ENCODE measurements at places on chromosomes 12 and 14.

DNA sequence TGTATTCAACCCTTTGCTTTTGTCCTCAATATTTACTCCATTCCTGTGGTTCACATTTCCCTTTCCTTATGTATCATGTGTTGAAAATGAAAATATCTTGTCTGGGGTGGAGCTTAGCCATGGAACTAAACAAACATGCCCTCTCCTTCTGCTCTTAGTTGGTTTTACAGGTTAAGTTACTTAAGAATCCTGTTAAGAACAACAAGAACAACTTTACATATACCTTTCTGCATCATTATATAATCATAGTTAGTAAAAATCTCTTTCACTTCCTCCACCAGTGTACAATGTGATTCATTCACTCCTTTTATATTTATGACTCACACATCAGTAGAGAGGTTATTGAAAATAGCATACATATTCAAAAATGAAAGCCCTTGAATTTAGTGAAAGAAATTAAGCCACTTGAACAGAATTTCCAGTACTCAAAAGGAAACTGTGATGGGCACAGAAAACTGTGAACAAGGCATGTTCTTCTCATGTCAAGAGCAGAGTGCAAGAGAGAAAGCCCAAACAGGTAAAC lies 307.7 kb downstream of the CCDC91 start:
- no peak for DNase-seq

GRCh38 chr14:82366803-82367202 lies 833.1 kb upstream of the SEL1L start:
- DNase-seq: peak; percentile 7

DNA sequence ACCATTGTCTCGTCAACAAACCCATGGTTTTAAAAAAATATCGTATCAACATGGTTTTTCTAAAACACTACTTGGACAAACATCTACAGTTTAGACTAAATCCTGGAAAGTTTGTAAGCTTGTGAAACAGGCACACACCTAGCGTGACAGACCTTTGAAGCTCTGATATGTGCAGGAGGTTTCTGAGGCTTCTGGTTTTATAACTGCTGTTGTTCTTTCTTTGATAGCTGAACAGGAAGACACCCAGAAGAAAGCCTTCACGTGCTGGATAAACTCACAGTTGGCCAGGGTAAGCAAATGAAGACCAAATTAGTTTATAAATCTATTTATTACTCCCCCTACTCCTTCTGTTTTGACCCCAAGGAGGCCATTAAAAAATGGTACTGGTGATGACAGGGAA lies 87.6 kb downstream of the SYNE2 start:
- no peak for DNase-seq

GRCh38 chr12:50589650-50590435 lies 85.1 kb downstream of the DIP2B start:
- DNase-seq: no peak

GRCh38 chr12:24415934-24416333 lies 466.5 kb upstream of the SOX5 start:
- no peak for DNase-seq

GRCh38 chr14:58216544-58216943 lies 16.6 kb downstream of the ACTR10 start:
- no peak for DNase-seq

- no peak for DNase-seq
Measured at GRCh38 chr12:54251667-54252284, 28.1 kb downstream of the CBX5 start.

GRCh38 chr14:29724991-29725390 lies 202.7 kb downstream of the PRKD1 start:
- DNase-seq: no peak

- no peak for DNase-seq
Measured at GRCh38 chr14:74652541-74652940, 40.5 kb upstream of the LTBP2 start.

GRCh38 chr12:93784339-93785086 lies 107.3 kb downstream of the CRADD start:
- no peak for DNase-seq

DNA sequence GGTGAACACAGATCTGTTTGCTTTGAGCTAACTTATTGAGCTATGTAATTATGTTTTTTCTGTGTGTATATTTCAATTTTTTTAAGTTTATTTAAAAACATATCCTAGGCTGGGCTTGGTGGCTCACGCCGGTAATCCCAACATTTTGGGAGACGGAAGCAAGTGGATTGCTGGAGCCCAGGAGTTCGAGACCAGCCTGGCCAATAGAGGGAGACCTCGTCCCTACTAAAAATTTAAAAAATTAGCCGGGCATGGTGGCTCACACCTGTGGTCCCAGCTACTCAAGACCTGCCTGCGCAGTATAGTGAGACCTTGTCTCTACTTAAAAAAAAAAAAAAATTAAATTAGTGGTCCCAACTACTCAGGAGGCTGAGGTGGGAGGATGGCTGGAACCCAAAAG lies 16.2 kb upstream of the RNASE1 start:
- DNase-seq: no peak

DNA sequence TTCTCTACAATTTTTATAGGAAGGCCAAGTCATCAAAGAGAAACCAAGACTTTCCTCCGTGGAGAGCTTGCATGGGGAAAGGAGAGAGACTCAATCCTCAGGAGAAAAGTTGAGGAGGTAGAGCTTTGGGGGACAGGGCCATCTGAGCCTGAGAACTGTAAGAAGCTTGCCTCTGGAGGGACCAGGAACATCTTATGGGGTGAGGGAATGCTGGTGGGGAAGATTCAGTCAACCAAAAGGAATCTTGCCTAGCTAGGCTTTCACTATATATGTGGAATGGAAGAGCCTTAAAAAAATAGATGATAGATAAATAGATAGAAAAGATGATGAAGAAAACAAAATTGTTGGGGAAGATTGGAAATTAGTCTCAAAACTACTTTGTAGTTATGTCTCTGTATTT lies 63.5 kb downstream of the DYRK2 start:
- no peak for DNase-seq

- DNase-seq: no peak
Measured at GRCh38 chr12:86914721-86915120, 658.5 kb upstream of the MGAT4C start.

- no peak for DNase-seq
Measured at GRCh38 chr14:22610931-22611330, 12.8 kb downstream of the ABHD4 start.

- no peak for DNase-seq
Measured at GRCh38 chr14:69428289-69428998, 30.0 kb downstream of the SLC39A9 start.

GRCh38 chr12:18327036-18327435 lies 65.7 kb downstream of the PIK3C2G start:
- DNase-seq: no peak

- DNase-seq: no peak
Measured at GRCh38 chr14:72638021-72638420, 255.9 kb downstream of the DPF3 start.

GRCh38 chr14:56889705-56890104 lies 79.4 kb upstream of the OTX2 start:
- no peak for DNase-seq

GRCh38 chr14:59175404-59175803 lies 13.1 kb upstream of the DAAM1 start:
- no peak for DNase-seq

DNA sequence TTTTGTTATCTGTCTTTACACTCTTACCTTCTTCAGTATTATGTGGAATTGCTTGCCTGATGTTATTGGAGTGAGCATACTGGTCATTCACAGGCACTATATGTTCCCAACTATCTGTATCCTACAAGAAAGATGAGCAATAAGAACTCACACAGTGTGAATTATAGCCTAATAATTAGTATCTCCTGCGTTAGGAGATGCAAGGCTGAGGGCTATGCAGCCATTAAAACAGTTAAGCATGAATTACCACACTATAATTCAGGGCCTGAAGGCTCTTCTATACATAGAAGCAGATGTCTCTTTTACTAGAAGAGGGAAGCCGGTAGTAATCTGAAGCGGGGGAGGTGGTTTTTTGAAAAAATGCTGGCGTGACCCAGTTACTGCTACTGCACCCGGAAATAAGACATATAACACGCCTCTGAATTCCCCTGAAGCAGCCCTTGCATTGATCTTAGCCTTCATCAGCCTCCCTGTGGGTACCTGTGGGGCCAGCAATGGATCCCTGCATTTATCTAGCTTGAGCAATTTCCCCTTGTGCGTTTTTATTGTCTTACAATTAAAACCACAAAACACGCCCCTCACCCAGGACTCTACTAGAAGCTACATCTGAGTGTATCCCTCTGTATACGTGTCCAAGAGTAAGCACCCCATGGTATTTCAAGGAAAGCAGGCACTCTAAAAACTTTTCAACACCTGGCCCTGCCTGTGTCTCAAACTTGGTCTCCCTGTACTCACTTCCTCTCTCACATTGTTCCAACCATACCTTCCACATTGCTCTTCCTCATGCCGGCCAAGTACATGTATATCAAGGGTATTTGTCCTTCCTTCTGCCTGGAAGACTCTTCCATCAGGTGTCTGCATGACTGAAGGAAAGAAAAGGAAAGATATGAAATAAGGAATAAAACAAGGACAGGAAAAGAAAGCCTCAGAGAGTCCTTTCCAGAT lies 210.9 kb upstream of the ARID2 start:
- no peak for DNase-seq

- no peak for DNase-seq
Measured at GRCh38 chr12:55935738-55936151, 4.8 kb downstream of the DGKA start.

GRCh38 chr14:74834692-74835392 lies 41.1 kb downstream of the PROX2 start:
- DNase-seq: no peak

DNA sequence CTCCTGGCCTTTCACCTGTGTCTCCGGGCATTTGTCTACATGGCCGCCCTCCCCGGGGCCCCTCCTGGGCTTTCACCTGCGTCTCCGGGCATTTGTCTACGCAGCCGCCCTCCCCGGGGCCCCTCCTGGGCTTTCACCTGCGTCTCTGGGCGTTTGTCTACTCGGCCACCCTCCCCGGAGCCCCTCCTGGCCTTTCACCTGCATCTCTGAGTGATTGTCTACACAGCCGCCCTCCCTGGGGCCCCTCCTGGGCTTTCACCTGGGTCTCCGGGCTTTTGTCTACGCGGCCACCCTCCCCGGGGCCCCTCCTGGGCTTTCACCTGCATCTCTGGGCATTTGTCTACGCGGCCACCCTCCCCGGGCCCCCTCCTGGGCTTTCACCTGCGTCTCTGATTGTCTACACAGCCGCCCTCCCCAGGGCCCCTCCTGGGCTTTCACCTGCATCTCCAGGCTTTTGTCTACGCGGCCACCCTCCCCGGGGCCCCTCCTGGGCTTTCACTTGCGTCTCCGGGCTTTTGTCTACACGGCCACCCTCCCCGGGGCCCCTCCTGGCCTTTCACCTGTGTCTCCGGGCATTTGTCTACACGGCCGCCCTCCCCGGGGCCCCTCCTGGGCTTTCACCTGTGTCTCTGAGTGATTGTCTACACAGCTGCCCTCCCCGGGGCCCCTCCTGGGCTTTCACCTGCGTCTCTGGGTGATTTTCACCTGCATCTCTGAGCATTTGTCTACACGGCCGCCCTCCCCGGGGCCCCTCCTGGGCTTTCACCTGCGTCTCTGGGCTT lies 68.0 kb upstream of the GALNT9 start:
- DNase-seq: no peak

Data from iPS DF 6.9 (cell line).